ENCODE measurements at places on chromosomes 3 and 15. TPM values are rescaled to one million over a fixed set of nuclear protein-coding genes. Genes with fewer than 3 reads are reported as not detected.

INSYN1 gene
- polyA plus RNA-seq, result 22.8 TPM

RBPMS2 gene
- polyA plus RNA-seq, result 10.7 TPM

WDR93 gene
- 2.3 TPM for polyA plus RNA-seq

DNAH12 gene
- polyA plus RNA-seq, result 1.7 TPM

- DNase-seq, result no peak
These were observed 201.9 kb upstream of the STRIT1 start for GRCh38 chr3:155495387-155495786.

GRCh38 chr3:25663347-25663868 lies 1.3 kb downstream of the TOP2B start:
- DNase-seq, result peak; percentile 20

DNA sequence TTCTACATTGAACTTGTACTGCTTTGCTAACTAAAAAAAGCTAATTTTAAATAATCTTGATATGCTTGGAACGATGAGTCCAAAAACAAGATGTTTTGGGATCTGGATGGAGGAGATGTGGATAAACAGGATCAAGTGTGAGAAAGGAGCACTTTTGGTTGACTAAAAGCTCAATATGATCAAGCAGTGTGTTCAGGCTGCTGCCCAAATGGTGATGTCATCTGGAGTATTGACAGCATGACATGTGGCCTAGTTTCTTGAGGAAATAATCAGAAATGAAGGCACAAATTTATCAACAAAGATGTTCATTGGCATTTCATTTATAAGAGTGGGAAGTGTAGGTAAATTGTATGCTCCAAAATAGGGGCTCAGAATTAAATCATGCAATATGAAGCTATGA lies 161.2 kb downstream of the SOX2 start:
- no peak for DNase-seq

GRCh38 chr3:129526121-129526900 lies 2.1 kb upstream of the RHO start:
- no peak for DNase-seq

DNA sequence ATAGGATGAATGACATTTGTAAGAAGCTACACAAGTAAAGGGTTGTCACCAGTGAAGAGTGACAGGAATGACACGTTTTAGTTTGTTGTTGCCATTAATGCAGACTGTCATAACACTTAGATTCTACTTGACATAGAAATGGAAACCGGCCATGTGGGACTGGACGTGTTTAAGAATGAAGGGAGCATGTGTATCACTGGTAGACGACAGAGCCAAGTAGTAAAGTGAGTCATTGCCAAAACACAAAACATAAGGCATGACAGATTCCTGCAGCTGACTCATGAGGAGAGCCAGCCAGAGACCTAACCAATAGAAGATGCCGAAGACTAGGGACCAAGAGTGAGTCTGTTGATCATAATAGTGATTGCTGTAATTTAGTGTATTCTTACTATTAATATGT lies 106.2 kb upstream of the PLAAT1 start:
- no peak for DNase-seq

DNA sequence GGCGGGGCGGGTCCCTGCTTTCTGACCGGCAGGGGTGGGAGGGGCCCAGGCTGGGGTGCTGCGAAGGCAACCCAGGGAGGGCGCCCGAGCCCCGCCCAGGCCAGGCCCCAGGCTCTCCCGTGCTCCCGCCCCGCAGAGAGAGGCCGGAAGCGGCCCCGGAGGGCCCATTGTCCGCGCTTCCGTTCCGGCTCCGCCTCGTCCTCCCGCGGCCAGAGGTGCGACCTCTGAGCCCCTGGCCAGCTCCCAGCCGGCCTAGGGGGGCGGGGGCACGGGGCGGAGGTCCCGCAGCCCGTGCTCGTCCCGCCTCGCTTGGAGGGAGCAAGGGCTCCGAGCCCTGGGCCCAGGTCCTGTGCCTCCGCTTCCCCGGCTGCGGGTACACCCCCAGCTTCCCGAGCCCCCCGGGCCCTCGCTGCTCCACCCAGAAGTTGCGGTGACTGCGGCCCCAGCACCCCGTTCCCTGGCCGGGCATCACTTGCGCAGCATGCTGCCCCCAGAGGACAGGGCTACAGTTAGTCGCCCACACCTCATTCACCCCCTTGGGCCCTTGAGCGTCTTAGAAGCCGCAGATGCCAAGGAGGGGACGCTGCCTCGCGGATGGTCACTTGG lies 20.4 kb upstream of the PLXND1 start:
- DNase-seq, result no peak

DNA sequence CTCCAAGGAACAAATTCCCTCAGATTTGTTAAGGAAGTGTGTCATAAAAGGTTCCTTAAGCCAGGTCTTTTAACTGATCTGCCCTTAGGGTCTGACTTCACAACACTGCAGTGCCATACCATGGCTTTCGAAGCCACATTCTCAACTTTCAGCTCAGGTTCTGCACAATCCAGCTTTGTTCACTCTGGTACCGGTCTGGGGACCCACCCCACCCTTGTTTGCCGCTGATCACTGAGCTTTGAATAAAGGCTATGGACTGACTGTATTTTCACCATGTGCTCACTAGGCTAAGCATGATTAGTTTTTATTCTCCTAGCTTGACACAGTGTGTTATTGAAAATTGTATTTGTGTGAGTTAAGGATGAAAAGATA lies 15.9 kb downstream of the SNX1 start:
- no peak for DNase-seq

DNA sequence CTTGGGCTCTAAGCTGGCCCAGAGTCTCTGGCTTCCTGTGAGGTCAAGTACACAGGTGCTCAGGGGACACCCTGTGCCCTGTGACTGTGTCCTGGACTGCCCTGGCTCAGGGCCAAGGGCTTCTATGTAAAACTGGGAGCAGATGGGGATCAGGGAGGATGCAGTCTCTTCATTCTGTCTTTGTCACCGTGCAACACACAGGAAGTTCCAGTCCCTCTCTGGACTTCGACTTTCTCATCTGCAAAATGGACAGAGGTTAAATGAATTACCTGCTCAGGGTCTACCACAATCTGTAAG lies 61.9 kb upstream of the TLE3 start:
- DNase-seq, result no peak

- DNase-seq, result no peak
These were observed 427.5 kb upstream of the TBL1XR1 start for GRCh38 chr3:177624528-177625495.

DNA sequence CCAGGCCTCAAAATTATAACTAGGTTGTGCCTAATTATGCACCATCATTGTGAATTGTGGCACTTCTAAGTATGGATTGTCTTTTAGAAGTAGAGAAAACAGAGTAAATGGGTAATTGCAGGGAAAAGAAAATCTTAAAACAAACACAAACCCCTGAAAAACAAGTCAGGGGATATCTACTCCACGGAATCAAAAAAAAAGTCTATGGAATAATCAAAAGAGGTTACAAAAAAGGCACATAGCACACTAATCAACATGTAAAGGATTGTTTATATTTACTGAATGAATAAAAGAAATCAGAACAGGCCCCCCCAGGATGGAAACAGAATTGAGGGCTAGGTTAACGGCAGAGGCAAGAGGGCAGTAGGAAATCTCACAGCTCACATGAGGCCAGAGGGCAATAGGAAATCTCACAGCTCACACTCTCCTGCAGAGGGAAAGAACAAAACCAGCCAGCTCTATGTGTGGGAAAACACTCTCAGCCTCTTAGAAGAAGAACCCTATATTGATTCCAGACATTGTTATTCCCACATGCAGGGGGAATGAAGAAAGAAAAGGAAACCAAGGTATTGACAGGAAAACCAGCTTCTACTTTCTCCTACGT lies 72.7 kb upstream of the FNDC3B start:
- no peak for DNase-seq

DNA sequence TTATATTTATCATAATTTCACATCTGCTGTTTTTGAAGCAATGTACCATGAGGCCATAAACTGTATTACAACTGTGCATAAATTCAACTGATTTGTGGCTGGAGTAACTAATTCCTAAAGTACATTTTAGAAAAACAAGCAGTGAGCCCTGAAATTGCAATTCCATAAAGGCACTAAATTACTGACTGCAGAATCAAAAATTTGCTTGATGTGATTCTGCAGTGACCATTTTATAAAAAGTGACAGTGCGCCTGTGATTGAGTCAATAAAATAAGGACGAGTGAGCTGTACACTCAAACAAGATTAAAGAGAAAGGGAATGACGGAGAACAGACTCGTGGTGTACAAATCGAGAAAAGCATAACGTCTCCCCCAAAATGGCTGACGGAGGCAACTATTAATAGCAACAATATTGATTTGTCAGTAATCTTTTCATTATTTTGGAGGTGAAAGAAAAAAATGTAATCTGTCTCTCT lies 121.4 kb upstream of the MEIS2 start:
- no peak for DNase-seq

DNA sequence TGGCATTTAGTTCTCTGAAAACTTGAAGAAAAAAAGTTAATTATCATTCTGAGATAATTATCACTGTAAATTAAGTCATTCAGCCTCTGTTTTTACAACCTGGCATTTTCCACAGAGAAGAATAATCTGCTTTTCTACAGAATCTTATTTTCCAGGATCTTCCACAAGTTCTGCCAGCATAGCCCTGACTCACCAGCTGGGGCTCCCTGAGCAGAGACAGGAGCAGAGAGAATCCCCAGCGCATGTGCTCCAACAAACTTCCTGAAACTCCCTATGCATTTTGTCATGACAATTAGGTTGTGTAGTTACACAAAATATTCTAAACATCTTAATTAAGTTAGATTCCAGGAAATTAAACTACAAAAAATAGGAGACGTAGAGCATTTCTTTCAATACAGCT lies 32.1 kb upstream of the TMEM207 start:
- DNase-seq, result no peak

DNA sequence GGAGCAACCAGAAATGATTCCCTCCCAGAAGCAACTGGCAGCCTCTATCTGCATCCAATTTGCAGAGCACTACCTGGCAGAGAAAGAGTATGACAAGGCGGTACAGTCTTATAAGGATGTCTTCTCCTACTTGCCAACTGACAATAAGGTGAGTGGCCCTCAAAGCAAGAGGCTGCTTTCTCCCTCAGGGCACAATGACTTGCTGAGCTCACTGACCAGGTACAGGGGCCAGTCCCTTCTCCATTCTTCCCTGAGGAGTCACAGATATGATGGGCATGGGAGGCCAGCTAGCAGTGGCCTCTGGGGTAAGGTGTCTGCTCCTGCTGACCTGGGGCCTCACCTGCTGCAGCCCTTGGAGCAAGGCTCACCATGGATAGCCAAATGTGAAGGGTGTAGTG lies 20.3 kb downstream of the CSRNP1 start:
- no peak for DNase-seq

- no peak for DNase-seq
These were observed 47.9 kb downstream of the HOMER2 start for GRCh38 chr15:82904574-82904973.

GRCh38 chr15:85543741-85544155 lies 163.3 kb downstream of the AKAP13 start:
- no peak for DNase-seq

DNA sequence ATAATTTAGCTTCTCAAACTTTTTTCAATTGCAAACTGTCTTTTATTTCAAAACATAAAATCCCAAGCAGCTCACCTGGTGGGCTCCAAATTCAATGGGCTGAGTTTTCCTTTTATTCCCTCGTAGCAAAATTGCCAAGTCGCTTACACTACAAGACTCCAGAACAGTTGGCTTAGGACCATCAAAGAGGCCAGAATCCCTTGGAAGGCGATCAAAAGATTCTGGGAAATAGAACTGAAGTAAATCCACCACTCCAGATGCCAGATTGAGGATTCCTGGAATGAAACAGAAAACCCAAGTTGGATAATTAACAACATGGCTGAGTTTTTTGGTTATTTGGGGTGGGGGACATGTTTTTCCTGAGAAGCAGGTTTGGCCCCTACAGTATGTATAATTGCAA lies 87.7 kb upstream of the DCLK3 start:
- no peak for DNase-seq

- no peak for DNase-seq
These were observed 53.1 kb upstream of the PARL start for GRCh38 chr3:183937601-183938286.

All from renal cortex interstitium (tissue), 15 donors.